RPMI7951 (cell line): ENCODE measurements at places on chromosomes 3 and 15.

DNA sequence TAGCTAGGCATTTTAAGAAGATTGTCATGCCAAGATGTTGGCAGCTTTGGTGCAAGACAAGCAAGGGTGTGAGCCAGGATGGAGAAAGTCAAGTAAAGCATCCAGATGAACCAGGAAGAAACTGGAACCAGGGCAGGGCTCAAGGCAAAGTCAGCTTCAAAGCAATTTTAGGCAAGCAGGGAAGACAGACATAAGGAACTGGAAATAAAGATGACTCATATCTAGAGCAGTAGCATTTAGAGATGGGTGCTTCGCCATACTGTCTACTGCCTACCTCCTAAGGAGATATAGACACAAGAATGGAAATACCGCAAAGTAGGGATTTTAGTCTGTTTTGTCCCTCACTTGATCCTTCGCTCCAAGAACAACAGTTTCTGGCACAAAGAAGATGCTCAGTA, 59.9 kb downstream of the RYR3 start:
- no peak for DNase-seq

DNA sequence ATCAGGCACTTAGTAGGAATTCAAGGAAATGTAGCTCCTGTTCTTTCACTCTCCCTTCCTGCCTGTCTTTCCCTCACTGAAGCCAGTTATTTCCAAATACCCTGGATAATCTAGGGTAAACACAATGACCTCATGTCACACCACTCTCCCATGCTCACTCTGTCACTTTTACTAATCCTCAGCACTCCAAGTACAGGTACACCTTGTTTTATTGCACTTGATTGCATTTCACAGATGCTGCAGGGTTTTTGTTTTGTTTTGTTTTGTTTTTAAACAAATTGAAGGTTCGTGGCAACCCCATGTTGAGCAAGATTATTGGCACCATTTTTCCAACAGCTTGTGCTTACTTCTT, 40.8 kb downstream of the PPM1L start:
- no peak for DNase-seq

GRCh38 chr15:80175436-80175835, 22.6 kb downstream of the FAH start:
- no peak for DNase-seq

DNA sequence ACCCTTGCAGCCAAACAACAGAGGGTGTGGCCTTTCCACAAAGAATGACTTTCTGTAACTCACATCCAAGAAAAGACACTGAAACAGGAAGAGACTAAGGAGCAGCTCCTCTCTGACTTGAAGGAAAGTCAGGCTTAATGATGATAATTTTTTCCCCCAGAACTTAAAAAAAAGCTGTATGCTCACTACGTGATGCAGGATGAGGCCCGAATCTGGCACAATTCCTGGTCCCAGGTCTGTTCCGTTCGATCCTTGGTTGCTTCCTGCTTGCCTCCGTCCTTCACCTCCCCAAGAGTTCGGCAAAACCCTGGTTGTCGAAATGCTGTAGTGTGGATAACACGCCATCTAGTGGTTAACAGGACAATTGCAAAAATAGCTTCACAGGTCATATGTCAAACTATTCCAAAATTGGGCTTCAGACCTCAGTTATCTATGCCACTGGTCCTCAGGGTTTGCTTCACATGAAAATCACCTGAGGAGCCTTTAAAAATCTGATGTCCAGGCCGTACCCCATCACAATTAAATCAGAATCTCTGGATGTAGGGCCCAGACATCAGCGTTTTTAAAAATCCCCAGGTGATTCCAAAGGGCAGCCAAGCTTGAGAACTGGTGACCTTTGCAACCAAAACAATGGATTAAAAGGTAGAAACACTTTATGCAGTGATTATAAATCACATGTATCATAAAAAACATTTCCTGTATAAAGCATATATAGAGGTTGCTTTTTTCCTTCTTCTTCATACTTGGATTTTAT, 28.1 kb upstream of the SYNM start:
- DNase-seq: peak; percentile 82

GRCh38 chr15:64264502-64264901, 91.5 kb downstream of the CSNK1G1 start:
- DNase-seq: no peak

DNA sequence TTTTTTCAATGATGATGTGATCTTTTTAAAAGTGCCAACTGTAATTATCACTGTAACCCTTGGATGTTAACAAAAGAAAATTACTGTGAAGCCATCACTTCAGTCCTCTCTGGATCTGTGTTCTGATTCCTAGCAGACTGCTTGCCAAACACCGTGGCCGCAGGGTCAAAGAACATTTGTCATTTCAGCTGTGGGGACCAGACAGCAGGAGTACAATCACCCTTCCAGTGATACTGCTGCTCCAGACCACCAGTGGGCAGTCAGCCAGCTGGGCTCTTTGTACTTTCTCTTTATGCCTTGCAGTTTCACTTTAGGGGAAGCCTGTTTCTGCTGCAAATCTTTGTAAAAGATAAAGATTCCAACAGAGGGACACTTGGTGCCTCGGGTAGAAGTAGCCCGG, 770.0 kb downstream of the GRM7 start:
- peak; percentile 6 for DNase-seq

- no peak for DNase-seq
Measured at GRCh38 chr15:28109626-28110455, 10.7 kb upstream of the OCA2 start.

- peak; percentile 24 for DNase-seq
Measured at GRCh38 chr3:20564966-20565365, 379.0 kb upstream of the SGO1 start.

GRCh38 chr15:52162260-52162659, 28.9 kb downstream of the GNB5 start:
- no peak for DNase-seq

- no peak for DNase-seq
Measured at GRCh38 chr3:15728766-15729165, 69.0 kb downstream of the ANKRD28 start.
